ENCODE measurements at places on chromosomes 16 and 17.

DNA sequence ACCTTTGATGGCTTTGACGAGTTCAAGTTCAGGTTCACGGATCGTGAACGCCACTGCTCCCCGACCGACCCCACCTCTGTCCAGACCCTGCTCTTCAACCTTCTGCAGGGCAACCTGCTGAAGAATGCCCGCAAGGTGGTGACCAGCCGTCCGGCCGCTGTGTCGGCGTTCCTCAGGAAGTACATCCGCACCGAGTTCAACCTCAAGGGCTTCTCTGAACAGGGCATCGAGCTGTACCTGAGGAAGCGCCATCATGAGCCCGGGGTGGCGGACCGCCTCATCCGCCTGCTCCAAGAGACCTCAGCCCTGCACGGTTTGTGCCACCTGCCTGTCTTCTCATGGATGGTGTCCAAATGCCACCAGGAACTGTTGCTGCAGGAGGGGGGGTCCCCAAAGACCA, 17.6 kb downstream of the NOD2 start:
- no peak for DNase-seq

DNA sequence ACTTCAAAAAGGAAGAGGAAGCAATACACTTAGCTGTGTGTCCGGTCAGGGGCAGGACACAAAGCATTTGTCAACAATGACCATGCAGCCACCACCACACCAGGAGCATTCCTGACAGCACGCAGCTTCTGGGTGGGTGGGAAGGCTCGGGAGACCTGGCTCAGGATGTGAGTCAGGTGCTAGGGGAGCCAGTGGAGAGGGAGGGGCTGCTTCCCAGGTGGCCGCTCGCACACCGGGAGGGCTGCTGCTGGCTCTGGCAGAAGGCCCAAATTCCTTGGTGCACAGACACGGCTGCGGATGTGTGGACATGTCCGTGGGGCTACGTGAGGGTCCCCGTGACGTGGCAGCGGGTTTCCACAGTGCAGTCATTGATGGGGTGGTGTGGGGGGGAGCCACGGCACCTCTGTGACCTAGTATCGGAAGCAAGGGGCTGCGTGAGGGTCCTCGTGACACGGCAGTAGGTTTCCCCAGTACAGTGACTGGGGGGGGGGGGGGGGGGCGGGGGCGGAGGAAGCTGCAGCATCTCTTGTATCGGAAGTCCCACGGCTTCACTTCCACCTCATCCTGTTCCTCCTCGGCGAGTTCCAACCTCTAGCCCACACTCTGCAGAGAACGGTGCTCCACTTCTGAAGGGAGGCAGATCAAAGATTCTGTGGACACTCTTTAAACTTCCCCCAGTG, 112.8 kb downstream of the ZNF778 start:
- DNase-seq, result no peak

- DNase-seq, result no peak
Observed at GRCh38 chr17:48564188-48565021, 13.7 kb downstream of the HOXB4 start.

- no peak for DNase-seq
Observed at GRCh38 chr16:74268372-74268782, 28.2 kb upstream of the PSMD7 start.

DNA sequence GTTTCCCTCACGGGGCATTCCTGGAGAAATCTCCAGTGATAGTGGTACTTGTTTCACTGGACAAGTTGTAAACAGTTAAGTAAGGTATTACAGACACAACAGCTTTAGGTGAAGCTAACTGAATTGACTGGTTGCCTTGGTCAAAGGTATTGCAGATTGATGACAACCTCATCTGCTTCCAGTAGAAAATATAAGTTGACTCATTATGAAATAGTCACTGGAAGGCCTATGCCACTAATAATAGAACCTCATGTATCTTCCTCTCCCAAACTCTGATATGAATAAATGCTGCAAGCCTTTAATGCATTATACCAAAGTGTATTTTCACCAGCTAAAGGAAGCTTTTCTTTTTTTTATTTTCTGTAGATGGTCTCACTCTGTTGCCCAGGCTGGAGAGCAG, 44.8 kb downstream of the GLG1 start:
- DNase-seq, result no peak

DNA sequence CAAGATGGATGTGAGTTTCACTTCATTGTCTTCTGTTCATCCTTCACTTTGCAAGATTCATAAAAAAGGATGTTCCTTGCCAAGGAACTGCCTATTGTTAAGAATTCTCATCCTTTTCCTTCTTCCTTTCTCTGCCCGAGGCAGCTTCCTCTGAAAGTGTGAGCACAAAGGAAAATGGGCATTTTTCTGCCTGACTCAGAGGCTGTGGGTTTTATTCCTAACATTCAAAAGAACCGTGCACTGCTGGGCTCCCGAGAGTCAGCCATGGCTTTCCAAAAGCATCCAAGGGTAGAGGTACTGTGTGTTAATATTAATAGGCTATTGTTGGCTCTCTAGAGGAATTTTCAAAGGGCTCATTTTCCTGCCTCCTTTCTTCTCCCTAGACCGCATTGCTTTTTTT, 289.4 kb downstream of the ABCC12 start:
- no peak for DNase-seq

DNA sequence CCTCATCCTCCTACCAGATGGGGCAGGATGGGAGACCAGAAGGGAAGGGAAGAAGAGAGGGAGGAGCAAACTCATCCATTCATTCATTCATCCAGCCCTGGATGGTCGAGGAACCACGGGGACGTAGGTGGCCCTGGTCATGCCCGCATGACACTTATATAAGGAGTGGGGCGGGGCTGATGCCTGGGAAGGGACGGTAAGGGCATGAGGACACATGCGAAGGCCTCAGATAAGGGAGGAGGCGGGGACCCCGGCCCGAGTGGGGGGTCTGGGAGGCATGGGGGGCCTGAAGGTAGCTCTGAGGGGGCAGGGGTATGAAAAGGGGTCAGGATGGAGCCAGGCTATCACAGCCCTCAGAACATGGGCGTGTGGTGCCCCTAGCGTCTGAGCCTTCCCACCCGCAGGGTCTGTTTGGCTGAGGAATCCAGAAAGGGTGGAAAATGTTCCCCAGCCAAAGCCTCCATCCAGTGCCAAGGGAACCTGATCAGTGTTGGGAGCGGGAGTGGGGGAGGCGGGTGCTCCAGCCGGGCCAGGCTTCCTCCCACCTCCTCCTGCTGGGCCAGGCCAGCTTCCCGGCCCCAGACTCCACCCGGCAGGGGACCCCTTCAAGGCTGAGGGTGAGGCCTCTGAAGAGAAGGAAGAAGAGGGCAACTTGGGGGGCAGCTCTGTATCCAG, 17.6 kb upstream of the CD79B start:
- DNase-seq, result no peak

- DNase-seq, result no peak
Observed at GRCh38 chr16:49795513-49795912, 60.4 kb downstream of the ZNF423 start.

- DNase-seq, result no peak
Observed at GRCh38 chr16:49851468-49851787, 4.5 kb downstream of the ZNF423 start.

- DNase-seq, result no peak
Observed at GRCh38 chr17:6551869-6552531, 4.4 kb downstream of the PITPNM3 start.

DNA sequence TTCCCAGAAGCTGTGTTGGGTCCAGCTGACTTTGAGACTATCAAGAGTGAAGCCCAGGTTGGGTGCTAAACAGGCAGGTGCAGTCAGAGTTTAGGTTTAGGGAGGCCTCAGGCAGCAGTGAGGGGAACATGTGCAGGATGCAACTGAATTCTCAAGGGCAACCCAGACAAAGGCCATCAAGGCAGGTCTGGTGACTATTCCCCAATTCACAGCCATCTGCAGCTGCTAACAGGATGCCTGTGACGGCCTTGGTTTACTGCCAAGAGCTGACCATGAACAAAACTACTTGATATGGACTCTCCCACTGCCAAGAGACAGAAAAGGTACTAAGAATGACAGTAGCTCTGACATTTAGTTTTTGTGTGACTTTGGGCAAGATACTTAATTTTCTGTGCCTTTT, 45.2 kb upstream of the BCAR1 start:
- no peak for DNase-seq

DNA sequence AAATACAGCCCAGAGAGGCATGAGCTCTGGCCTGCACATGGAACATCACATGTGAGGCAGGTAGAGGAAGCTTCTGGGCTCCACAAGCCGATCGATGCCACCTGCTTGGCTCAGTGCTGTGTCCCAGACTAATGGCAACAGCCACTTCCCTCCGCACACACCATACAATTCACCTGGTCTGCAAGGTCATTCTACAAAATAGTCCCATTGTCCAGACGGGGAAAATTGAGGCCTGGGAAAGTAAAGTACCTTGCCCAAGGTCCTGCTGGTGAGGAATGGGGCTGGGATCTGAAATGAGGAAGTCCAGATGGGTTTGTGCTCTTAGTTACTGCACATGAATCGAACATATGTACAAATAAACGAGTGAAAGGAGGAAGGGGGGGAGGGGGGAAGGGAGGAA, 88.0 kb downstream of the LITAF start:
- DNase-seq, result no peak

DNA sequence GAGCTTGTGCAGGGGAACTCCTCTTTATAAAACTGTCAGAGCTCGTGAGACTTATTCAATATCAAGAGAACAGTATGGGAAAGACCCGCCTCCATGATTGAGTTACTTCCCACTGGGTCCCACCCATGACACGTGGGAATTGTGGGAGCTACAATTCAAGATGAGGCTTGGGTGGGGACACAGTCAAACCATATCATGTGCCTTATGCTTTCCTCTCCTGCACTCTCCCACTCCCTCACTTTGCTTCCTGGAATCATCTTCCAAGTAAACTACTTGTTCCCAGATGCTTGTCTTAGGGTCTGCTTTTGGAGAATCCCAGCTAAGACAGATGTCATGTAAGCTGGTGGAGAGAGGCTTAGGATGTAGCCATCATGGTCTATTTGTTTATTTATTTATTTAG, 271.2 kb downstream of the HAPSTR1 start:
- DNase-seq, result no peak

DNA sequence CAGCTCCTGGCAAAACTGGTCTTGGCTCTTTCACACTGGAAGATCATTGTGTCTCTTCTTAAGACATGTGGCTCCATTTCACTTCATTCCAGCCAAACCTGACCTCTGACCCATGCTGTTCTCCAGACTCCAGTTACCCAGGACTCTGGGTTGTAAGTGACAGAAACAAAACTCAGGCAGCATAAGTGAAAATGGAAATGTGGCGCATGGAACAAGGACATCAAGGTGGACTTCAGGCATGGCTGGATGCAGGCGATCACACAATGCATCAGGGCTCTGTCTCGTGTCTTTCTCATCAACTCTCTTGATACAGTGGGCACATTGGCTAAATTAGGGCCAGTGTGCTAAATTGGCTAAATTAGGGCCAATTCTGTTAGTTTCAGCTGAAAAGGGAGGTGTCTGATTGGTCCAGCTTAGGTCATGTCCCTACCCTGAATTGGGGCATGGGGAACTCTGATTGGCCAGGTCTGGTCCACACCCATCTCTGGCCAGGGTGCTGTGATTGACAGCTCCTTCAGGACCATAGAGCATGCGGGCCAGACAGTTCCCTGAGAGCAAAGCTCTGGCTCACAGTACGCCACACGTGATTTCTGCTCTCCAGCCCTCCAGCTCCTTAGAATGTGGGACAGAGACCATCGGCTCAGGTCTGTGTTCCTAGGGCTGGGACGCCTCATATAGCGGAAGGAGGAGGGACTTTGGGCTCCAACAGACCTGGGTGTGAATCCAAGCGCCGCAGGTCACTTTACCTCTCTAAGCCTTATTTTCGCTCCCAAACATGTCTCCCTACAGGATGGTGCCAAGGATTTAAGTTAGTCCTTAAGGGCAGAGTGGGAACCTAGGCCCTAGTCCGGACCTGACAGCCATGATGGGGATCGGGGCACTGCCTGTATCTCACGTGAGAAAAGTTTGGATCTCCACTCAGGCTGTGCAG, 17.5 kb downstream of the SOCS1 start:
- no peak for DNase-seq

- no peak for DNase-seq
Observed at GRCh38 chr17:38616361-38616760, 10.6 kb upstream of the SRCIN1 start.

DNA sequence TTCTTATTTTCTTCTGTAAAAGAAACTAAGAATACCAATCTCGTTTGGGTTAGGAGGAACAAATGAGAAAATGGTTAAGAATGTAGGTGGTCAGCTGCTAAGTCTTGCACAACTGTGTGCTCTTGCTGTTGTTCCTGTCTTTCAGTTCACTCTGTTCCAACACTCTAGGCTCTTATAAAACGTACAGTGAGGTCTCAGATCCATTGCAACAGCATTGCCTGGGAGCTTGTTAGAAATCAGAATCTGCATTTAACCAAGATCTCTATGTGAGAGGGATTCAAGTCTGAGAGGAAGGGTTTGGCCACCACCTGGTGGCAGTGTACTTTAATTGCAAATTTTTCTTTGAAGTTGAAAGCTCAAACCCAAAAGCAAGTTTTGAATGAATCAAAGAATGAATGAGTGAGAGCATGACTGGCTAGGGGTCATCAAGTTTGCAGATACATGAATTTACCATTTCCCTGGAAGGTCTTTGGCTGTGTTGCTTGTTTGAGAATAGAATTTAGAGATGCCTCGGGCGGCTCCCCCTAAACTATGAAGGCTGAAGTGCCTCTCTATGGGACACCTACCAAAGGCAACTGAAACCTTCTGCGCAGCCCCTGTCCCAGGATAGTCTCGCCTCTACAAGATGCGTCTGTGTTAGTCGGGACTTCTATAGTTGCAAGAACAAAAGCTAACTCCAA, 2.5 kb downstream of the ALOX15B start:
- no peak for DNase-seq

- no peak for DNase-seq
Observed at GRCh38 chr16:77758508-77758907, 29.9 kb upstream of the VAT1L start.

DNA sequence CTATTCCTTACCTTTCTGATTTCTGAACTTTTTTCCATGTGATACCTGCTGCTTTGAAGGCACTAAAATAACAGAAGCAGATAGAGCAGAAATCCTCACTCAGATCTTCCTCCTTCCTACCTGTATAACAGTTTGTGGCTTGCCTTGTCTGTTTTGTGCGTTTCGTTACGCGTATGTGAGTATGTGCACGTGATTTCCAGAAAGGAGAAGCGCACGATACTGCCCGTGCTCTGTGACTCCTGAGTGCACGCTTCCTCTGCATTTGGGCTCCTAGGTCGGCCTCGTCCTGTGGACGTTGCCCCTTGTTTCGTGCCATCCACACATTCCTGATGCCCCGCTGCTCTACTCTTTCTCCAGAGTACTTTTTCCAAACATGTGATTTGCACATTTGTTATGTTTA, 4.1 kb downstream of the COX4I1 start:
- DNase-seq, result no peak

DNA sequence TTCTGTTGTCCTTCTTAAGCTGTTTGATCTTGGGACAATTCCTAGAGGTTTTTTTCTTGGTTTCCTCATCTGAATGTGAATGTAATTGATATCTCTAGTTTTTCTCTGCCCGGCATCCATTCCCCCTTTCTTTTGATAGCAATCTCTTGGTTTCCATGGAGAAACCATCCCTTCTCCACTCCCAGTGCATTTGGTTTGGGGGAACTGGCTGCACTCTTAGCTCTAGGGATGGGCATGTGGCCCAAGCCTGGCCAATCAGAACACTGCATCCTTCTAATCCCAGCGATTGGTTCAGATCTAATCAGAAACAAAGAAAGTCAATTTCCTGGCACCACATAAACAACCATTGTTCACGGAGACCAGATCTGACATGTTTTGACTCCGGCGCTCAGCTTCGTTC, 45.1 kb downstream of the IRX3 start:
- DNase-seq, result no peak

GRCh38 chr16:67548265-67549126, 13.8 kb upstream of the CTCF start:
- DNase-seq, result no peak
